H54 (cell line): ENCODE measurements at places on chromosomes 5 and 9.

- no peak for DNase-seq
Observed at GRCh38 chr9:82149501-82149946, 161.0 kb downstream of the SPATA31D1 start.

GRCh38 chr5:15026944-15027343, 155.4 kb upstream of the ANKH start:
- DNase-seq, result no peak

GRCh38 chr5:121174351-121174750, 677.3 kb upstream of the FTMT start:
- no peak for DNase-seq

DNA sequence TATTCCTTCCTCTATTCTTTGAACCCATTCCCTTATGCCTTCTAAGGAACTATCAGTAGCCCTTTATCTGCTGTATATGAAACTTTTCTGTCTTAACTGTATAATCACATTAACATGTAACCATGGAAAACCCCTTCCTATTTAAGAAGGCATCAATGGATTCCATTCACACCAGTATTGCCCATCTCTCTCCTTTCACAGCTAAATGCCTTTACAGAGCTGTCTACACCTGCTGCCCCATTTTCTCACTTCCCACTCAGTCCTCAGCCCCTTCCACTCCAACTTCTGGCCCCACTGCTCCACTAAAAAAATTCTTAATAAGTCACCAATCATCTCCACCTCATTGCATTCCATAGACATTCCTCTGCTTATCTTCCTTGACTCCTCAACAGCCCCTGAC, 50.8 kb downstream of the SEC61B start:
- DNase-seq, result no peak
